Stimulated activated CD4-positive, alpha-beta T cell treated with anti-CD3 and anti-CD28 coated beads, Interleukin-1b, Interleukin-23, amount 100 ng/mL, for 1 hour (primary cell): ENCODE measurements at places on chromosomes 4 and X.

GRCh38 chr4:119237201-119237600, 24.7 kb downstream of the USP53 start:
- no peak for DNase-seq

GRCh38 chr4:83724485-83725335, 188.8 kb downstream of the GPAT3 start:
- no peak for DNase-seq

GRCh38 chrX:68676335-68676734, 28.9 kb downstream of the STARD8 start:
- no peak for DNase-seq

DNA sequence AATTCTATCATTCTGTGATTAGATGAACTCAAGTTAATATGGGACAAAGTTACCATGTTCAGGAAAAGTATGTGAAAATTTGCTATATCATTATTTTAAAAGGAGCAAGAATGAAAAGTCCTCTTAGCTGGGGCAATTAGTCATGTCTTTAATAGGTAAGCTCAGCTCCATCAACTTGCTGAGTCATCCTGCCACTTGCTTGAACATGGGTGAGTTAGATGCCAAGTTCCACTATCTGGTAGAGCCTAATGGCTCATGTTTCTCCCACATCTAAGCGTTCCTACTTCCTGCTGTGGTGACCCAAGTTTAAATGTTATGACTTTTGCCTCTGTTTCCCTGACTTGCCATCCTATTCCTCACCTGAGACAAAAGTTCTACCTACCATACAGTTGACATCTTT, 276.8 kb downstream of the ZNF674 start:
- DNase-seq, result no peak

DNA sequence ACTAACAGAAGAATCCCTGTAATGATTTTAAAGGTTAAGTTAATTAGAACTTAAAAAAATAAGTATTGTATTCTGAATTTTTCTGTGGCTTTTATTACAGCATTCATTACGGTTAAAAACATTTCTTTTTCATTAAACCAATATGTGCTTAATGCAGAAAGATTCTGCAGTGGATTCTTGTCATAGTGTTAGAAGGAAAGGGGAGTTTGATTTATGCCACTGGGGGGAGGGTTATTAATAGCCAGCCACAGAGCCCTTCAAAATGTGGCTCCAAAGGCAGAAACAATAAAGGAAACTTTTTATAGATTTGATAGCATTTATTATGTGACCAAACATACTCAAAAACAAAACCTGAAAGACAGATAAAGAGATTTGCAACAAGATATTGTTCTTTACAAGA, 9.1 kb downstream of the SMAD1 start:
- DNase-seq, result no peak

DNA sequence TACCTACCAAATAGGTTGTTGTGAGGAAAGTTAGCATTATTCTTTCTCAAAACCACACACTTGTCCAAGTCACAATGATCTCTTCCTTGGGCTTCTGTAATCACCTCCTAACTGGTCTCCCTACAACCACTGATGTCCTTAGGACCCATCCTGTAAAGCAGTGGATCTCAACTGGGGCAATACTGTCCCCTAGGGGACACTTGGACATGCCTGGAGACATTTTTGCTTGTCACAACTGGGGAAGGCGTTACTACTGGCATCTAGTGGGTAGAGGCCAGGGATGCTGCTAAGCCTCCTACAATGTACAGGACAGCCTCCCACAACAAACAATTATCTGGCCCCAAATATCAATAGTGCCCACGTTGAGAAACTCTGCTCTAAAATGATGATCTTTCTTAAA, 118.7 kb upstream of the AP1S2 start:
- DNase-seq, result no peak

DNA sequence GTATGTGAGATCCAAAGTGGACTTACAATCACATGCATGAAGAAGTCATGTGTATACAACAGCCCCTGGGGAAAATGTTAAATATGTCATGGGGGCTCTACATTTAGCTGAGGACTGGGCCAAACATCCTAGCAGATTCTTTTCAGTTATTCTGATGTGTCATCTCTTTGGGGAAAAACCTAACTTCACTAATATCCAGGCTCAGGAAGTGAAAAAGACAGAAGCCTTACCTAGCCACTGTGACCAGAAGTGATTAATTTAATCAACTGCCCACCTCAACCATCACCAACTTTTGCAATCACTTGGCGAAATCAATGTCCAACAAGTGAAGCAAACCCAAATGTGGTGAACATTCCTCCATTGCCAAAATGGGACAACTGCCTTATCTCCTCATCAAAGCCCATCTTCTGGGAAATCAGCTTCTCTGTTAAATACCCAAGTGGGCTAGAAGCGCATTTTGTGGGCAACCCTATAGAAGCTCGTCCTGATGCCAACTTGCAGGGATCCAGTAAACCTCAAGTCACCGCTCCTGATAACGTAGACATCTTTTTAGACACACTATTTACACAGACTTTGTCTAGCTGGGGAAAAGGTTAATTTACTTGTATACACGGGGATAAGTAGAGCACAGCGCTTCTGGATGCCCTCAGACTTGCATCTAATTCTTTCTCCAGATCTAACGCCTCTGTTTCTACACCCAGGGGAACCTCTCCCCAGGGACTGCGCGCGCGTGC, 1.4 kb upstream of the HHIP start:
- DNase-seq, result no peak

DNA sequence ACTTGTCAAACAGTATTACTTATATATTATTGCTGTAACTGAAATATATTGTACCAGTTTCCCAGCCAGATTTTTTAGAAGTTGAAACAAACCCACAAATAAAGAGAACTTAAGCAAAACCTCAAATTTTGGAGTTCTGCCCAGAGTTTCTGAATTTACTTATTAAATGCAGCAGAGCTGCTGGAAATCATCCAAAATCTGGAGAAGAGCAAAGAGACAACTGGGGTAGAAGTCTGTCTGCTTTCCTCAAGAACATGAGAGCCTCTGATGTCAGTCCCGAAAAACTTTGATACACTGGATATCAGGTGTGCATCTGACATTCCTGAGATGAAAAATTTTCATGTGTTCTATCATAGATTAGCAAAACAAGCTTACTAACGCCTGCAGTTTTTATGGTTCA, 325.9 kb downstream of the NR3C2 start:
- DNase-seq, result no peak

DNA sequence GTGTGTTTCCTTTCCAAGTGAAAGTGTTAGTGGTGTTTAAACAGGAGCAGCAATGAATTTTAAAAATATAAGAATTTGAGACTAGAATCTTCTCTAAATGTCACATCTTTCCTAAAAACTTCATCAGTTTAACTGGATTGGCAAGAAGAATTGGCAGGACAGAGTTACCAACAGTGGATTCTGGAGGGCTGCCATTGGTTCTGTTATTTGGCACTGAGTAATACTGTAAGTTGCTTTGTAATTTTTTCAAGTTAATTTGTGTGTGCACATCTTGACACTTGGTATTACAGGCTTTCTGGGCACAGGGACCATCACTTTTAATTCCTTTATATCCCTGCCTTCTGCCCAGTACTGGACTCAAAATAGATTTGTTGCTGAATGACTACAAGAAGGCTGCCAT, 4.5 kb upstream of the GPRIN3 start:
- no peak for DNase-seq

GRCh38 chr4:168394556-168394955, 76.0 kb upstream of the DDX60 start:
- no peak for DNase-seq

DNA sequence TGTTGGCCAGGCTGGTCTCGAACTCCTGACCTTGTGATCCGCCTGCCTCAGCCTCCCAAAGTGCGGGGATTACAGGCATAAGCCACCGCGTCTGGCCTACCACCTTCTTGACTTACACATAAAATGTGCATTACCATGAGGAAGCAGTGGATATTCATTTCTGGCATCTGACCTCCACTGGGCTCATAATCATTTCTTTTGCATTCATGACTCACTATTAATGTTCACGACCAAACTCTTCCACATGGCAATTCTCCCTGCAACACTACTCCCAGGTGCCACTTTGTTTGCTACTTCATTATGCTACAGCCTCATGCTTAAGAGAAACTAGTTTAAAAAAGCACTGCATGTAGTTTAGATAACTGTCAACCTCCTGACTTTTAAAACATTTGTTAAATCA, 22.7 kb downstream of the RASGEF1B start:
- no peak for DNase-seq

DNA sequence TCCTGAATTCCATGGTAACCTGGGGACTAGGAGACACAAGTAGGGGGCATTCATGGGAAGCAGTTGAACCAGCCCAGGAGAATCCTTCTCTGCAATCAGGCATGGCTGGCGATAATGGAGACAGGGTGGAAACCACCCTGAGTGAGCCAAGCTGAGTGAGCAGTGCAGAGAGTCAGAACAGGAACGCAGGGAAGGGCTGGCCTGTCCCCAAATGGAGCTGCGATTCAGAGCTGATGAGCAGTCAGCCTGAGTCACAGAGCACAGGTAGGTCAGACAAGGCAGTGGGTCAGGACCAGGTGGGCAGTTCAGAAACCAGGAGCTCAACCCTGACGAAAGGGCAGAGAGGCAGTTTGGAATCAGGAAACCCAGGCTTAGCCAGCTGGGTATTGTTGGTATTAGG, 129.0 kb downstream of the BTC start:
- DNase-seq, result no peak

GRCh38 chr4:8419222-8420041, 21.1 kb downstream of the ACOX3 start:
- no peak for DNase-seq

- no peak for DNase-seq
Observed at GRCh38 chr4:119521268-119521667, 107.3 kb downstream of the PDE5A start.

DNA sequence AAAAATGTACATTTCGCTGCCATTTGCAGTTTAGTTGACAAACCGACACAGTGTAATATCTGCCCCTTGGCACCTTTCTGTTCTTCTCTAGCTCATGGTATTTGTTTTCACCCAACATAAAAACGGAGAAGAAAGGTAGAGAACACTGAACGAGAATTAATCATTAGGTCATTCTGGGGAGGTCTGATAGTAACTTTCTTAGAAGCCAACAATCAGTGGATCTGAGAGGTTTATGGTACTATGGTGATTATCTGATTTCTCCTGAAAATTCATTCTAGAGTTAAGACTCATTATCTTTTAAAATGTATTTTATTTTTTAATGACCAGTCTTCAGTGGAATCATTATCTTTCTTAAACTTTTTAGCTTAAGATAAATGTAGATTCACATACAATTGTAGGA, 8.5 kb downstream of the RAPGEF2 start:
- no peak for DNase-seq

GRCh38 chrX:39016556-39016955, 215.3 kb downstream of the MID1IP1 start:
- DNase-seq, result no peak

DNA sequence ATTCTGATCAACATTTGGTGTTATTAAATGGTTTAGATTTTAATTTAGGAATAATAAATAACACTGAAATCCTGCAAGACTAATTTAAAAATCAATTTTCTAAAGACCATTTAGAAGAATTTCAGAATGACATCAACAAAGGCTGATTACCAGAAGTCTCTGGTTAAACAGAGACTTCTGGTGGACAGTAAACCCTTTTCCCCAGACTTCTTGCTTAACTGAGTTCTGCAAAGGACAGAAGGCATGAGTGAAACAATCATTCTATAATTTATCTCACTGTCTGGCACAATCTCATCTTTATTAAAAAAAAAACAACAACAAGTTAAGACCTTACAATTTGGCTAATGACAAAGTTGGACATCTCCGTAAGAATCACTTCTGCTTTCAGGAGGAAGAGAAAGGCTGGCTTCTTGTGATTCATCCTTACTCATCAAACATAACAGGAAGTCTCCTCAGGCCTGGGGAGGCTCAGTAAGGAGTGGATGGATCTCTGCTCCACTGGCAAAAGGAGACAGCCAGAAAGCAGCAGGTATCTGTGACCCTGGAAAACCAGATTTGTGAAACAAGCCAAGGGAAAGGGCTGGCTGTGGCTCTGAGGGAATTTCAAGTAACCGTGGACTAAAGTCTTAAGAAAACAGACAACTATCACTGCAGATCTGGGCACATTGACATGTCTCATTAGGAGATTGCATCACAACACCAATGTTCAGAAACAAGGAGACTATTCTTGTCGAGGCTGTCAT, 908 bp upstream of the TLR6 start:
- DNase-seq, result no peak

DNA sequence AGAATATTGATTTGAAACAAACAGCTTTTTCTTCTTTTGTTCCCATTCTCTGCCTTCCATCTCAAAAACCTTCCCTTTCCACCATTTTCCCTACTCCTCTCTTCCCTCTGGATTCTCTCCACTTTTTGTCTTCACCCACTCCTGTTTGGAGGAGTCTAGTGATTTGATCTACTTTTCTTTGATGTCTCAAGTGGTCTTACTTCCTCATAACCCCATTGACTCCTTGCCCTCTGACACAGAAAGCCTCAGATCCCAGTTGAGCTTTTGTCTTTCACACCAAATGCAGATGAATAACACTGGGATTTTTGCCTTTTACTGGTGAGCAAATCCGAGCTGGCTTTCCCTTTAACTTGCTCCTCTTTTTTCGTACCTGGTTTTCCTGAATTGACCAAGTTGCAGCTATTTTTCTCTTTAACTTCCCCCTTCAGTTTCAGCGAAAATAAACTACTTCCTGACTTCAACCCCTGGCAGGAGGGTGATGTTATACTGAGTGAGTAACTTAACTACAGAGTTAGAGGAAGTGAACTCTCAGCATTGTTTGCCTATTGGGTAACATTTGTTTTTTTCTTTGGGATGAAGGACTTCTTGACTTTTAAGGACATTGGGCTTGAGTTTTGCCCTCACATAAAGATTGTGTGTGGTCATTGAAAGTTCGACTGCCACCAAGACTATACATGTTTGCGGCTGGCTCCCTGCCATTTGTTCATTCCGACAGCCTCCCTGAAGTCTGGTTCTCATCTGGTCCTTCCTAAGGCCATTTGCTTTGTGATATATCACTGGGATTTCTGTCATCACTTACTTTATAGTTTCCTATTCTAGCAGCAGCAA, 392.8 kb upstream of the NR3C2 start:
- no peak for DNase-seq

DNA sequence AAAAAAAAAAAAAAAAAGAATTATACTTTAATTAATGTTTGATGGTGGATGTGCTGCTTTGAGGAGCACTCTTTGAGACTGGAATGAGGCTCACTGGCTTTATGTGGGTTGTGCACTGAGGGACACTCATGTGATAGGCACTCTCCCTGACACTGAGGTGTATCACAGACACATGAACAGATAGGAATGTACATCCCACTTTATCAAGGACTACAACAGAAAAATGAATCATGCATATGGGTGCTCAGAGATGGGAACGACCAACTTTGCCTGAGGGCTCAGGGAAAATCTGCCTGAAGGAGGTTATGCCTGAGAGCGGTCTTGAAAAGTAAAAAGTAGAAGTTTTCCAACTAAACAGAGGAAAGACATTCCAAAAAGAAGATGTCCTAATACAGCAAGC, 97.7 kb upstream of the RBPJ start:
- no peak for DNase-seq
